CD4-positive, alpha-beta T cell treated with Interferon gamma for 1 hour (primary cell): ENCODE measurements at places on chromosomes 7 and 10.
A peak's percentile ranks its signal among the peaks of the same experiment; 100 is the strongest.

GRCh38 chr7:92150450-92151017, 16.3 kb upstream of the CYP51A1 start:
- DNase-seq = no peak

- DNase-seq = no peak
These were observed 495.6 kb downstream of the RPS24 start for GRCh38 chr10:78529262-78529661.

GRCh38 chr10:101834341-101834740, 9.3 kb downstream of the KCNIP2 start:
- peak; percentile 36 for DNase-seq

- DNase-seq = peak; percentile 80
These were observed 24.5 kb upstream of the SVIL start for GRCh38 chr10:29658984-29659965.

DNA sequence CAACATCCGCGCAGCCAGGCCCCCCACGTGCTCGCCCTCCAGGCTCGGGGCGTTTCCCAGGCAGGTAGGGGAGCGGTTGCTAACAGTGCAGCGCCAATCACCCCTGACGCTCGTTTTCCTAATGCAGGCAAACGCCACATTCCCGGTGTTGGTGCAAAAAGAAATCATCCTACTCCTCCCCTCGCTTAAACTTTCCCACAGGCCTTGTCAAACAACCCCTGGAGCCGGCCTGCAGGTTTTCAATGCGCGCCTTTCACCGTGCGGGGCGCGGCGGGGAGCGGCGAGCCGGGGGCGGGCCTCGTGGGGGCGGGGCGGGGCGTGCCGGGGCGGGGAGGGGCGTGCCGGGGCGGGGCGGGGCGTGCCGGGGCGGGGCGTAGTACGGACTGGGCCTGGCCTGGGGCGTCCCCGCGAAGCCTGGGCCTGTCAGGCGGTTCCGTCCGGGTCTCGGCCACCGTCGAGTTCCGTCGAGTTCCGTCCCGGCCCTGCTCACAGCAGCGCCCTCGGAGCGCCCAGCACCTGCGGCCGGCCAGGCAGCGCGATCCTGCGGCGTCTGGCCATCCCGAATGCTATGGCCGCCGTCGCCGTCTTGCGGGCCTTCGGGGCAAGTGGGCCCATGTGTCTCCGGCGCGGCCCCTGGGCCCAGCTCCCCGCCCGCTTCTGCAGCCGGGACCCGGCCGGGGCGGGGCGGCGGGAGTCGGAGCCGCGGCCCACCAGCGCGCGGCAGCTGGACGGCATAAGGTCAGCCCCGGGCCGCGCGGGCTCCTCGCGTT, at the start of gene ECHDC3:
ECHDC3 (plus strand) TSS at position 374 of the 770 bp plus-strand sequence; CDS start at position 569, 195 bp downstream.
- peak; percentile 54 for DNase-seq

DNA sequence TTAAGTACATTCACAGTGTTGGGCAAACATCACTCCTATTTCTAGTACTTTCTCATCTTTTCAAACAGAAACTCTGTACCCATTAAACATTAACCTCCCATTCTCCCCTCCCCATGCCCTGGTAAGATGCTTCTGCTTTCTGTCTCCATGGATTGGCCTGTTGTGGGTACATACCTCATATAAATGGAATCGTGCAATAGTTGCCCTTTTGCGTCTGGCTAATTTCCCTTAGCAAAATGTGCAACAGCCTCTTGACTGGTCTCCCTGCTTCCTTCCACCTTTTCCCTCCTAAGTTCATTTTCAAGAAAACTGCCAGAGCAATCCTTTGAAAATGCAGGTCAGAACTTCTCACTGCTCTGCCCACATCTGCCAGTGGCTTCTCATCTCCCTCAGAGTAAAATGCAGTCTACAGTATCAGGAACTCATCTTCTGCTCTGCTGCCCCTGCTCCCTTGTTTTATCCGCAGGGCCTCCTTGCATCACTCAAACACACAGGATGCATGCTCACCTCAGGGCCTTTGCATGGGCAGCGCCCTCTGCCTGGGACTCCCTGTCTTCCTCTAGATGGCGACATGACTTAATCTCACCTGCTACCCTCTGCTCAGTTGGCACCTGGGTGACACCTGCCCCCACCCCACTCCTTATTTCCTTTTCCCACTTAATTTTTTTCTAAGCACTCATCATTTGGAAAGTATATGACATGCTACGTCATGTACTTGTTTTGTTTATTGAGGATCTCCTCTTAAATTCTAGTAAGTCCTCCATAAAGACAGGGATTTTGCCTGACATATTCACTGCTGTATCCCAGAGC, 44.3 kb upstream of the ECHDC3 start:
- peak; percentile 17 for DNase-seq

DNA sequence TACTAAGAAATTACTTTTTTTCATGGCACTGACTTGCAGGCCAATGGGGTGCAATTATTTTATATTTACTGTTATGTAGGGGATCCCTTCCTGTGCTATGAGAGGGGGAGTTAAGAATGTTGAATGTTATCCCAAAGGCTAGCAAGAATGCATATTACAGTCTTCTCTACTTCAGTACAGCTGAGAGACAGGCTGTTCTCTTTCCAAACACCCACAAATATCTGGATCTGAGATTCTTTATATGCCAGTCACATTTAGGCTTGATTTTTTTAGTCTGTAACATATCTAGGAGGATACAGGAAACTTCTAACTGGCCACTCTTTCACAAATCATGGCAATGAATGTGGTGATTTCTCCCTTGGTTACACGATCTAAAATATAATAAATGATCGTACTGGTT, 266.4 kb upstream of the FZD8 start:
- no peak for DNase-seq

DNA sequence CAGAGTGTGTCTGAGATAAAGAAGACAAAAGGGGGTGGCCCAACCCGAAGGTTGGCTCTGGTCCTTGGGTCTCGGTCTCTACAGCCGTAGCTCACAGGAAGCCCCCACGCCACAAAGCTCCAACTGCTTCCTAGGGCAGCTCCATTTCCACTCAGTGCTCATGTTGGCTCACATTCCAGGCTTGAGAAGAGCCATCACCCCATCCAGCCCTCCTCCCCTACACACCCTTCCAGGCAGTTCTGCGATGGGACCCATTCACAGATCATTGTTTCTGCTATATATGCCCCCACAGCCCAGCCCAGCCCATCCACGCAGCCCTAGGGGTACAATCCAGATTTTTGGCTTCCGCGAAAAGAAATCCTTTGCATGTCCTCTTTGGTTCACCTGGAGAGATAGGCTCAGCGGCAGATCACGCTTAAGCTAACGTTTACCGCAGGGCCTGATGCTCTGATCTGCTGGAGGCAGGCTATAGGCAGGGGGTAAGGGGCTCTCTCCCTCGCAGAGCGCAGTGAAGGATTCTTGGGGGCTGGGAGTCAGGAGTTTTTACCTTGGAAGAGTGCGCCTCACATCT, 6.2 kb upstream of the HOXA11 start:
- no peak for DNase-seq
